ENCODE measurements at places on chromosomes 5 and 9. TPM values are rescaled to one million over a fixed set of nuclear protein-coding genes. Genes with fewer than 3 reads are reported as not detected.
A peak's percentile ranks its signal among the peaks of the same experiment; 100 is the strongest.

Gene ZNF483
- total RNA-seq, result 21.5 TPM

Gene PPP2R2B
- total RNA-seq, result 1.5 TPM

Gene FCN2
- not detected for total RNA-seq

- no peaks in the 10 kb centered on the region for H3K27me3 ChIP-seq
- H3K36me3 ChIP-seq, result no peaks in the 10 kb centered on the region
- H3K27ac ChIP-seq, result no peak overlapping the region
- H3K4me1 ChIP-seq, result no peaks in the 10 kb centered on the region
- no peak for DNase-seq
Observed at GRCh38 chr9:23638837-23639426, 187.1 kb downstream of the ELAVL2 start.

GRCh38 chr5:72531496-72532190, 24.4 kb upstream of the ZNF366 start:
- H3K27ac ChIP-seq, result no peak overlapping the region
- H3K4me1 ChIP-seq, result no peaks in the 10 kb centered on the region
- H3K4me3 ChIP-seq, result no peak overlapping the region
- H3K27me3 ChIP-seq, result peaks cover 7% of the 10 kb centered on the region
- no peak for DNase-seq

GRCh38 chr9:116767219-116767618, 80.1 kb downstream of the TRIM32 start:
- H3K4me1 ChIP-seq, result no peaks in the 10 kb centered on the region
- H3K4me3 ChIP-seq, result no peak overlapping the region
- no peak overlapping the region for H3K27ac ChIP-seq
- no peak for DNase-seq
- H3K36me3 ChIP-seq, result no peaks in the 10 kb centered on the region
- no peaks in the 10 kb centered on the region for H3K27me3 ChIP-seq

DNA sequence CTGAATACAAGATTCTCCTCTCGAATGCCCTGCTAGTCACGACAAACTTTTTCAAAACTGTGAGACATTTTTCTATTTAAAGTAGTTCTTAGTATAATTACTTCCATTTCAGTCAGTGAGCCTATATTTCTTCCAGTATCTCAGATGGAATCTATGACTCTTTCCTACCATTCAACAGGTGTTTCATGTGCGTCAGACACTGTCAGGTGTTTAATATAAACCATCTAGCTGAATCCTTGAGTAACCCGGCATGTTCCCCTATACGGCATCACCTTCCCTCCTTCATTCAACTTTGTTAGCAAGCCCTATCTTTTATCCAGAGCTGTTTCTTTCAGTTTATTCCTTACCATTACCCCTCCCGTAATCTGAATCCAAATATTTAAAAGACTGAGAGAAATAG, 418.8 kb downstream of the RAB3C start:
- no peaks in the 10 kb centered on the region for H3K36me3 ChIP-seq
- no peak for DNase-seq
- peaks cover 46% of the 10 kb centered on the region for H3K4me1 ChIP-seq
- no peak overlapping the region for H3K4me3 ChIP-seq

- no peak overlapping the region for H3K4me3 ChIP-seq
- no peaks in the 10 kb centered on the region for H3K36me3 ChIP-seq
- H3K4me1 ChIP-seq, result peaks cover 33% of the 10 kb centered on the region
Observed at GRCh38 chr9:95498641-95499040, 18.1 kb downstream of the PTCH1 start.

DNA sequence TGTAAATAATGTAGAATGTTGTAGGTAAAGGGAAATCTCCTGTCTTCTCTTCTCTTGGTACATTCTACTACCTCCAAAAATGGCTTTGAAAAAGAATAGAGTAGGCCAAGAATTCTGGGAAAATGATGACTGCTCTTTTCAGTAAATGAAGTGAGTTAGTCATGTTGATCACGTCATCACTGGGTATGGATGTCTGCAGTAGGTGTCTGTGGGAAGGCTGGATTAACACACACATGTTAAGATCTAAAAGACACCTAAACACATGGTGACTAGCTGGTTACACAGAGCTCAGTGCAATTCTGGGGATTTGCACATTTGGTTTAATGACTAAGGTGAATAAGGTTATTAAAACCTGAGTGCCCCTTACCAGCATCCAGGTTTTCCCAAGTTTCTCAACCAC, 161.5 kb downstream of the CEP120 start:
- no peak overlapping the region for H3K4me3 ChIP-seq
- H3K27ac ChIP-seq, result no peak overlapping the region
- H3K4me1 ChIP-seq, result no peaks in the 10 kb centered on the region

DNA sequence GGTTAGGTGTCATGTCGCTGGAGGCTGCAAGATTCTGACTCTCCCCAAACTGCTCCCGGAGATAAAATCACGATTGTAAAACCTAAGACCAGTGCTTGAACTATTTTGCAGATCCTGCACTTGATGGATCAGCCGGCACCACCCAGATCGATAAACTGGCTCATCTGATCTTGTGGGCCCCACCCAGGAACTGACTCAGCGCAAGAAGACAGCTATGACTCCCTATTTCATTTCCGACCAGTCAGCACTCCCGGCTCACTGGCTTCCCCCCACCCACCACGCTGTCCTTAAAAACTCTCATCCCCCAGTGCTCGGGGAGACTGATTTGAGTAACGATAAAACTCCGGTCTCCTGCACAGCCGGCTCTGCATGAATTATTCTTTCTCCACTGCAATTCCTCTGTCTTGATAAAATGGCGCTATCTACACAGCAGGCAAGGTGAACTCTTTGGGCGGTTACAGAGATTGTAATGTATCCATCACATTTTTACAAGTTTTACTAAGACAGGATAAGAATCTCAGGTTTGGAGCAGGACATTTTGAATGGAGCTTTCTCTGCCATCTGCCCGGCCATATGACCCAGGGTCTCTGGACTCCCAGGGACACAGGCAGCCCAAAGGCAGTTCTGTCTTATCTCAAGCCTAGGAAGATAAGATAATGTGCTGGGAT, 10.6 kb upstream of the PPP1R26 start:
- H3K36me3 ChIP-seq, result no peaks in the 10 kb centered on the region
- no peak for DNase-seq
- peaks cover 9% of the 10 kb centered on the region for H3K4me1 ChIP-seq
- no peak overlapping the region for H3K27ac ChIP-seq
- H3K4me3 ChIP-seq, result peak overlapping the region; percentile 4
- H3K27me3 ChIP-seq, result peaks cover 49% of the 10 kb centered on the region

DNA sequence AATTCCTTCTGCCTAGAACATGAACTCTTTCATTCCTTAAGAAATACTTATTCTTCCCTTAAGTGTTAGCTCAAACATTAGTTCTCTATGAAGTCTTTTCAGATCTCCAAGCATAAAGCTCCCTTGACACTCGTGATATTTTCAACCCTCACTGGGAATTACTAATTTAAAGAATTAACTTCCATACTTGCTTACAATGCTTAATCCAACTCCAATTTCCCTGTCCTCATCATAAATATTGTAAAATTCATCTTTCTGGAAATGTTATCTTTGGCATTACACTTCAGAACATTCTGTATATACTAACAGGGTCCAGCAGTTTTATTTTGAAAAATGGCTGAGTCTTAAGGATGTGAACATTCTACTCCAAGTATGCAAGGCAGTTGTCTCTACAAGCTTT, 7.2 kb downstream of the STARD4 start:
- no peak for DNase-seq
- peaks cover 2% of the 10 kb centered on the region for H3K36me3 ChIP-seq
- H3K4me3 ChIP-seq, result no peak overlapping the region
- H3K4me1 ChIP-seq, result no peaks in the 10 kb centered on the region
- H3K27ac ChIP-seq, result no peak overlapping the region

GRCh38 chr9:98485706-98486105, 223.0 kb downstream of the GABBR2 start:
- no peak overlapping the region for H3K4me3 ChIP-seq
- H3K36me3 ChIP-seq, result no peaks in the 10 kb centered on the region
- peaks cover 31% of the 10 kb centered on the region for H3K27me3 ChIP-seq
- no peaks in the 10 kb centered on the region for H3K4me1 ChIP-seq
- H3K27ac ChIP-seq, result no peak overlapping the region
- no peak for DNase-seq

DNA sequence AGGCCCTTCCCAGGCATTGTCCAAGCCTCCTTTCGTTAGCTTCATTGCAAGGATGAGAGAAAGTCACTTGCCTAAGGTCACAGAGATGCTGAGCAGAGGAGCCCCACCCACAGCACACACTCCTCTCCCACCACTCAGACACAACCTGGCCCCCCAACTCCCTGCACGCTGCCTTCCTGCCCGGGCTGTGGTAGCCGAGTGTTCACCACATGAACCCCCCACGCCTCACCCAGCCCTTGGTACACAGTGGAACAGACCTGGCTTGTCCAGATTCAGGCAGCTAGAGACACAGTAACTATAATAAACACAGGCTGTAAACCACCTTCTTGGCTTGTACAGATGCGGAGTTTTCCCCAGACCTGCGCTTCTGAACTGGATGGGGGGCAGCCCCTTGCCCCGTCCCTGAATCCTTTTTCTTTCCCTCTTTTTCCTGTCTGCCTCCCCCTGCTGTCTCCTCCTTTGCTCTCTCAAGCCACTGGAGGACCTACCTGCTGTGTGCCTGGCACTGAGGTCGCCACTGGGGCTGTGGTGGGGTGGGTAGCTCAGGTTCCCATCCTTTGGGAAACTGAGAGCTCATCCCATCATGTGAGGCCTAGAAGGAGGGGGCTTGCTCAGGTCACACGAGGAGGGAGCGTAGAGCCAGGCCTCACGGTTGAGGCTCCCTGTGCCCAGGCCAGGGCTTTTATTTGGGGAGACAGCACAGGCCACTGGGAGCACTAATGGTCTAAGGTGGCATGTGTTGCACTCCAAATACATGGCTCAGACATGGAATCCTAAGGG, 55.7 kb upstream of the SYNPO start:
- no peak overlapping the region for H3K27ac ChIP-seq
- H3K27me3 ChIP-seq, result no peaks in the 10 kb centered on the region
- no peak for DNase-seq

- H3K4me1 ChIP-seq, result peaks cover 18% of the 10 kb centered on the region
- DNase-seq, result no peak
- H3K4me3 ChIP-seq, result no peak overlapping the region
- peak overlapping the region; percentile 91 for H3K27ac ChIP-seq
Observed at GRCh38 chr5:464446-464842, 21.5 kb downstream of the EXOC3 start.

GRCh38 chr9:87322840-87323635, 174.6 kb upstream of the DAPK1 start:
- H3K36me3 ChIP-seq, result no peaks in the 10 kb centered on the region
- no peak for DNase-seq
- no peaks in the 10 kb centered on the region for H3K27me3 ChIP-seq
- H3K4me1 ChIP-seq, result no peaks in the 10 kb centered on the region
- H3K27ac ChIP-seq, result no peak overlapping the region

DNA sequence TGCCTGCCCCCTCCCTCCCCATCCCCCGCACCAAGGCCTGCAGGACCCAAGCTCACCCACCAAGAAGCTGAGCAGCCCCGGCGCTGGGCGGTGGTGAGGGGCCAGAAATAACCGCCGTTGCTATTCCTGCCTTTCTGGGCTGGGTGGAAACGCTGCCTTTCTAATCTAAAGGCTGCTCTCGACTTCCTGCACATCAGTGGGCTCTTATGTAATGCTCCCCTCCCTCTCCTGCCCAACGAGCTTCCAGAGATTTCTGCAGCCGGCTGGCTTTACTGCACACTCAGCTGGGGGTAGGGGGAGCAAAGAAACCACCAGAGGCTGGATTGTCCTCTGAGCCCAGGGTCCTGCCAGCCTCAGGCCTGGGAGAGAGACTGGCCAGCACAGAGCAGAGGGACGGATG, 6.9 kb upstream of the EGR1 start:
- DNase-seq, result no peak
- H3K4me1 ChIP-seq, result peaks cover 41% of the 10 kb centered on the region
- peak overlapping the region; percentile 65 for H3K27ac ChIP-seq

- no peaks in the 10 kb centered on the region for H3K36me3 ChIP-seq
- no peak overlapping the region for H3K4me3 ChIP-seq
- no peak overlapping the region for H3K27ac ChIP-seq
- DNase-seq, result no peak
Observed at GRCh38 chr5:28216939-28217360, 1178.6 kb upstream of the CDH9 start.

DNA sequence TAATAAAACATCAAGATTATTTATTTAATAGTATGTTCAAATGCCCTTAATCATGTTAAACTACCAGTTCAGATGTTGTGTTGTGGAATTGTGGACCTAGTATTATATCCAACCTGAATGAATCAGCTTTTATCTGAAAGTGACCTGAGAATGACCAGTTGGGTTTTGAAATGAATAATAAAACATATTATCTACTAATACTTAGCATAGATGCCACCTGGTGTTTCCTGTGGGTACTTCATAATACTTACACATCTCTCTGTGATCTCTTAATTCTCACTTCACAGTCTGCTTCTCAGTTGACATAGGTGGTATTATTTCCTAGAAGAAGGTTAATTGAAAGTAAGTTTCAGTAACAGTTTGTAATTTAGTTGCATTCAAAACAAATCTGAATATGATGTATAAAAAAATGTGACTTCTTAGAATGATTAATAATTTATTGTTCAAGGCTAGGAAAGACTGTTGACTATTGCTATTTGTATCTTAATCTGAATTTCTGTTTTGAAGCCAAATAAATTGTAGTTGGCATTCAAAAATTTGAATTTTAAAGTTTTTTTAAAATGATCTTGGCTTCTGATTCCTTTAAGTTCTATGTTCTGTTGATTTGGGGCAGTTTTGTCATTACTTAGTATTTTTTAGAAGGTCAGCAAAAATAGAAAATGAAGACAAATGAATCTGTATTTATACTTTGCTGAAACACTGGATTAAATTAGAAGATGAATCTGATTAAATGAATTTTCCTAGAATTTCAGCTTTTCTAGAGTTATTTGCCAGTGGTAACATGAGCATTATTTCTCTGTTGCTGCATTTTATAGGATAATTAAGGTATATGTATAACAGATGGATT, 48.2 kb downstream of the KIF2A start:
- no peak overlapping the region for H3K27ac ChIP-seq
- peaks cover 65% of the 10 kb centered on the region for H3K36me3 ChIP-seq
- H3K4me3 ChIP-seq, result no peak overlapping the region
- no peak for DNase-seq
